ENCODE measurements at places on chromosomes 16 and 17.
A peak's percentile ranks its signal among the peaks of the same experiment; 100 is the strongest.

DNA sequence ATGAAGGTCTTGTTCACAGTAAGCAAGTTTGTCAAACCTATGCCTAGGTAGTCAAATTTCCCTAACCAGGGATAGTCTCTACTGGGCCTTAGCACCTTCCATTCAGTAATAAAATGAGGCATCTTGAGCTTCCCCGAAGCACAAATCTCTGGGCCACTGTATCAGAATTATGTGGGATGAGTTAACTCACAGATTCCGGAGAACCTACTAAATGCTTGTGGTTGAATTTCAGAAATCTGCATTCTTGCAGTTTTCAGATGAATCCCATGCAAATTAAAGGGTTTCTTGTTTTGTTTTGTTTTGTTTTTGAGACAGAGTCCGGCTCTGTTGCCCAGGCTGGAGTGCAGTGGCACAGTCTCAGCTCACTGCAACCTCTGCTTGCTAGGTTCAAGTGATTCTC is 478.8 kb upstream of the HSBP1 start:
- no peak for DNase-seq

DNA sequence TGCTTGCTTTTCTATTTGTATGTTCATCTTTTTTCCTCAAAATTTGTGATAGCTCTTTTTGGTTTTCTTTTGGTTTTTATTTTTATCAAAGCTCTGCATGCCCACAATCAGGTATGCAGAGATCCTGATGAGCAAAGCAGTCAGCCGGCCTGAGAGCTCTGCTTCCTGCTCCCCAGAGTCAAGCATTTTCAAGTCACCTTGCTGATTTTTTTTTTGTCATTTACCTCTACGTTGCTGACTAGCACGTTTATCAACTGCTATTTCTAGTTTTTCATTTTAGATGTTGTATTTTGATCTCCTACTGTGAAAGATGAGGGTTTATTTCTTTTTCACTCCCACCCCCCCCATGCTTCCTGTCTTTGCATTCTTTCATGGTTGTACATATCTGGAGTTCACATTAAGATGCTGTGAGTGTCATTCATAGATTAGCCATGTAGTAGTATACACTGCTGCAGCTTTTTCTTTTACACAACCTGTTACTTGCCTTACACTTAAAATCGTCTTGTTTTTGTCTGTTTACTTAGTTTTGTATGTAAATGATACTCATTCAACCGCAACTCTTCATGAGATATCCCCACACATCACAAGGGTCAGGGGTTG is 196.2 kb downstream of the LGALS9B start:
- DNase-seq: peak; percentile 47

DNA sequence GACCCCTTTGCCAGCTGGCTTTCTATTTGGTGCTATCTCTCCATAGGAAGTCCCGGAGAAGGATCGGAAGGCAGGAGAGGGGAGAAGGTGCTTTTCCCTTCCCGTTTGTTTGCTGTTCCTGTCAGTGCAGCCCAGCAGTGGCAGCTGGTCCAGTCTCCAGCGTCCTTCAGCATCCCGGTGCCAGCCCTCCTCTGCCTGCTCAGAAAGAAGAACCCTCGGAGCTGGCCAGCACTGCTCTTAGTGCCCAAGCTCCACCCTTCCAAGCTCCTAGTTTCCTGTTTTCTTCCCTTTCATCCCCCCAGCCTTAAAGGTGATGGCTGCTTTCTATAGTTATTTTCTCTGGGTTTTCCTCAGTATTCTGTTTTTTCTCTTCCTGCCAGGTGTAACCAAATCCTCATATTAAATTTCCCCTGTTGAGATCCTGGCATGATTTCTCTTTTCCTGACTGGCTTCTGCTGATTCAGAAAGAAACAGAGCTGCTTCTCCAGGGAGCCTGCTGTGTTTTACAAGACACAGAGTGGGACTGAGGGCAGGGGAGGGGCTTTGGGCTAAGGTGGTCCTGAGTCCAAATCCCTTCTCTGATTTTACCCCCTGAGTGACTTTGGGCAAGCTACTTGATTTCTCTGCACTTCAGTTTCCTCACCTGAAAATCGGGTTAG is 186.8 kb downstream of the COPRS start:
- no peak for DNase-seq

DNA sequence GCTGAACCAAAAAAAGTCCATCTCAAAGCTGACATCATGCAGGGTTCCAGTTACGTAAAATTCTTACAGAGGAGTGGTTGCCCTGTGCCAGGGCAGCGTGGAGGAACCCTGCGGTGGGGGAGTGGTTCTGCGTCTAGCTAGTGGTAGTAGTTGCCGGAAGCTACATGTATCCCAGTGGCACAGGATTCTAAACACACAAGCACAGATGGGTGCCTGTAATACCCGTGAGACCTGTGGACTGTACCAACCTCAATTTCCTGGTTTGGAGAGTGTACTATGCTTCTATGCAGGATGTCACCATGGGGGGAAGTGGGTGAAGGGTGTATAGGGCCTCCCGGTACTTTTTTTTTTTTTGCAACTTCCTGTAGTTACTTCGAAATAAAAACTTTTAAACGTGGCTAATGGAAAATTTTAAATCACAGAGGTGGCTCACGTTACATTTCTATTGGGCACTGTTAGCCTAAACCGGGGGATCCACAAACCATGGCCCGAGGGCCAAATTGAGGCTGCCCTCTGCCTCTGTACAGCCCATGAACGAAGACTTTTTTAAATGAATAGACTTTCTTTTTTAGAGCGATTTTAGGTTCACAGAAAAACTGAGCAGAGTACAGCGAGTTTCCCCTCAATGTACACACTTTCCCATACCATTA is 38.5 kb downstream of the TBC1D16 start:
- peak; percentile 86 for DNase-seq

GRCh38 chr17:41439375-41439774 is 1.4 kb downstream of the KRT38 start:
- DNase-seq: no peak

GRCh38 chr17:48567209-48567608 is 10.9 kb downstream of the HOXB4 start:
- no peak for DNase-seq

DNA sequence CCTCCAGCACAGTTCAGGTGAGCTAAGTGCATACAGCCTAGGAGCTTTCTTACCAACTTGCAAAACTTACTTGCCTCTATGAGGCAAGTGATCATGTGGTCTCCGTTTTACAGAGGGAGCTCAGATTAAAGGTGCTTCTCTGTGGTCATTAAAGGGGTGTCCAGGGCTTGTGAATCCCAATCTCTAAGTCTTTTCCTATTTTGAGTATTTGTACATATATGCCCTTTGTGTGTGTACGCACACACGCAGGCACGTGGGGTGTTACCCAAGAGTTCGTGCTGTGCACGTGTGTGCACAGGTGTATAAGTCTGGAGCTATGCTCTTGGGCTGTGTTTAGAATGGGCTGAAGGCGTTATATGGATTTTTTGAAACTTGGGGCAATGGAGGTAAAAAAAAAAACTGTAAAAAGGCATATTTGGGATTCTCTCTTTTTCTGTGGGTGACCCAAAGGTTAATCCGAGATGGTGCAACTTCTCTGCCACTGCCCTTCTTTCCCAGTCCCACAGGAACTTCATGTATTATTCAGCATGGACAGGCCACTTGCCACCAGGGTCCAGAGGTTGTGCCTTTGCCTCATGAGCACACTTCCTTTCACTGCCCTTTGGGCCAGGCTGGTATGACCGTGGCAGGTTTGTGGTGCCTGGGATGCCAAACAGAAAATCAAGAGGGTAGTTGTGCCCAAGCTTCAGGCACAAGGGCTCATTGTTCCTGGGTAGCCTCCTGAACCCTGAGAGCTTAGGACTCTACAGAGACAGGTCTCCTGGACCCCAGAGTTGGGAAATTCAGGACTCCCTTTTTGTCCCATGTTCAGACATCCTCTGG is 1.5 kb downstream of the ABCC3 start:
- peak; percentile 18 for DNase-seq

DNA sequence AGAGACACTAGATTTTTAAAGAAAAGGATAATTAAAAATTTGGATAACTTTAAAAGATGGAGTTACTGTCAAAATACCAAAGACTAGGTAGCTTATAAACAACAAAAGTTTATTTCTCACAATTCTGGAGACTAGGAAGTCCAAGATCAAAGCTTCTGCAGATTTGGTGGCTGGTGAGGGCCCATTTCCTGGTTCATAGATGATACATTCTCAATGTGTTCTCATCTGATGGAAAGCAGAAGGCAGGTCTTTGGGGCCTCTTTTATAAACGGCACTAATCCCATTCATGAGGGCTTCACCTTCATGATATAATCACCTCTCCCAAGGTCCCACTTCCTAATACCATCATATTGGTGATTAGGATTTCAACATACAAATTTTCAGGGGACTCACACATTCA is 33.7 kb downstream of the NLK start:
- no peak for DNase-seq

DNA sequence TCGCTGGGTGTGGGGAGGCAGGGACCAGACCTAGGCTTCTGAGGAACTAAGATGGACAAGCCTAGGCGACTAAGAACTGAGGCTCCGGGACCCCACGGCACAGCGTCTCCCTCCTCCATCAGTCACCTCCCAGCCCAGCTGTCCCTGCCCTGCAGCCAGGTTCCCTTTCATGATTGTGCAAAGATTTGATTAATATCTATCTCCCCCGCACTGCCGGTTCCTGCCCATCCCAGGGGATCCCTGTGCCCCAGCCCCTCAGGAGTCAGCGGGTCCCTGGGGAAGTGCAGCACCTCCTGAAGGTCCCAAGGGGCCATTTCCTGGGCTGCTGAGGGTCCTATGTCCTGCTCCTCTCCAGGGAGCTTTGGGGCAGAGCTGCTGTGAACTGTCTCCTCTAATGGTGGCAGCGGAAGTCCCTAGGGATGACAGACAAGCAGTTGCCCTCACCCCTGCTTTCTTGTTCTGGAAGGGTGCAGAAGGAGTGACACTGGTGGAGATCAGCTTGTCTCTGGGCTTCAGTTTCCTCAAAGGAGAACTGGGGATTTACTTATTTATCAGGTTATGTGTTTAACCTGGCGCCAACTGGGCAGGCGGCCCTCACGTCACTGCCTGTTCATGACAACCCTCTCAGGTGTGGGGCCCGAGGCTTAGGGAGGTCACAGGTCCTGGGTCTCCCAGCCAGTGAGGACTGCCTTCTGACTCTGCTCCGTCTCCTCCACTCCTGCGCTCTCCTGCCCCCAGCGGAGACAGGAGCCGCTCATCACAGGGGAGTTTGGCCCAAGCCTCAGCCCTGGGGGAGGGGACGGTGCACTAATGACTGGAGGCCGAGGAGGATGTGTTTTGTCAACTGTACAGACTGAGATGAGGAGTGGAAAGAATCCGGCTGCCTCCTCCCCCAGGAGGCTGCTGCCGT is 1.9 kb upstream of the C16orf74 start:
- DNase-seq: no peak

GRCh38 chr16:82653550-82654511 is 27.1 kb downstream of the CDH13 start:
- DNase-seq: peak; percentile 59

DNA sequence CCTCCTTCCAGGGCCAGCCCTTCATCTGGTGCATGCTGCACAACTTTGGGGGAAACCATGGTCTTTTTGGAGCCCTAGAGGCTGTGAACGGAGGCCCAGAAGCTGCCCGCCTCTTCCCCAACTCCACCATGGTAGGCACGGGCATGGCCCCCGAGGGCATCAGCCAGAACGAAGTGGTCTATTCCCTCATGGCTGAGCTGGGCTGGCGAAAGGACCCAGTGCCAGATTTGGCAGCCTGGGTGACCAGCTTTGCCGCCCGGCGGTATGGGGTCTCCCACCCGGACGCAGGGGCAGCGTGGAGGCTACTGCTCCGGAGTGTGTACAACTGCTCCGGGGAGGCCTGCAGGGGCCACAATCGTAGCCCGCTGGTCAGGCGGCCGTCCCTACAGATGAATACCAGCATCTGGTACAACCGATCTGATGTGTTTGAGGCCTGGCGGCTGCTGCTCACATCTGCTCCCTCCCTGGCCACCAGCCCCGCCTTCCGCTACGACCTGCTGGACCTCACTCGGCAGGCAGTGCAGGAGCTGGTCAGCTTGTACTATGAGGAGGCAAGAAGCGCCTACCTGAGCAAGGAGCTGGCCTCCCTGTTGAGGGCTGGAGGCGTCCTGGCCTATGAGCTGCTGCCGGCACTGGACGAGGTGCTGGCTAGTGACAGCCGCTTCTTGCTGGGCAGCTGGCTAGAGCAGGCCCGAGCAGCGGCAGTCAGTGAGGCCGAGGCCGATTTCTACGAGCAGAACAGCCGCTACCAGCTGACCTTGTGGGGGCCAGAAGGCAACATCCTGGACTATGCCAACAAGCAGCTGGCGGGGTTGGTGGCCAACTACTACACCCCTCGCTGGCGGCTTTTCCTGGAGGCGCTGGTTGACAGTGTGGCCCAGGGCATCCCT is 7.4 kb downstream of the NAGLU start:
- no peak for DNase-seq

DNA sequence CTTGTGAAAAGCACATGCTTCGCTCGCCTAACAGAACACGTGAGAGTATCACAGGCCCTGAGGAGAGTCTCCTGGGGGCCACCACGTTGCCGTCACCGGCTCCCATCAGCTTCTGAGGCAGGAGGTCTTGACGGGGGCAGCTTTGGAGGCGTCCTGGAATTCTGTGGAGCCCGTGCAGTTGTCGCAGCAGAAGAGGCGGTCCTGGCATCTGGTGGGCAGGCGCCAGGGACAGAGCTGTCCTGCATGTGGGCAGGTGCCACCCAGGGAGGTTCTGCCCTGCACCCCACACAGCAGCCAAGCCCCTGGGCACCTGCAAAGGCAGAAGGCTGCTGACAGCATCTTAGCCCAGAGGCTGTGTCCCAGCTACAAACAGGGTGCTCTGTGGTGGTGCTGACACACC is 99.0 kb upstream of the CREBBP start:
- DNase-seq: no peak
